Activated naive CD4-positive, alpha-beta T cell (primary cell): ENCODE measurements at places on chromosomes 1 and 21.
A peak's percentile ranks its signal among the peaks of the same experiment; 100 is the strongest.

GRCh38 chr21:35423709-35424108 lies 374.6 kb upstream of the RUNX1 start:
- DNase-seq, result no peak

DNA sequence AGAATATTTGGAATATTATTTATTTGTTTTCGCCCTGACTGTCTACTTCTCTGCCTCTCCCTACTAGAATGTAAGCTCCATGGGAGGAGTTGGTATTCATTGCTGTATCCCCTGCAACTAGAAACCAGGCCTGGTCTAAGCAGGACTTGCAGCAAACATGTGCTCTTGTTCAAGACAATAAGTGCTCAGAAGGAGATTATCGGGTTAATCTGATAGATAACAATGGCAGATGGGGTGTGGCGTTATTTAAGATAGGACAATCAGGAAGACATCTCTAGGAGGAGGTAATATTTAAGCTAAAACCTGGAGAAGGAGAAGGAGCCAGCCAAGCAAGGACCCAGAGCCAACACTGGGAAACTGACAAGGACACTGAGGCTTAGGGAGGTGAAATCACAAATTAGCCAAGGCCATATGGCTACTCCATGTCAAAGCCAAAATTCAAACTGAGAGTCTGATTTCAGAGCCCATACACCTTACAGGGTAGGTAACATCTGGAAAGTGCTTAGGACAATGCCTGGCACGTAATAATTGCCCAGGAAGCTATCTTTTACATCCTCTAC lies 41.5 kb downstream of the STYXL2 start:
- DNase-seq, result no peak

DNA sequence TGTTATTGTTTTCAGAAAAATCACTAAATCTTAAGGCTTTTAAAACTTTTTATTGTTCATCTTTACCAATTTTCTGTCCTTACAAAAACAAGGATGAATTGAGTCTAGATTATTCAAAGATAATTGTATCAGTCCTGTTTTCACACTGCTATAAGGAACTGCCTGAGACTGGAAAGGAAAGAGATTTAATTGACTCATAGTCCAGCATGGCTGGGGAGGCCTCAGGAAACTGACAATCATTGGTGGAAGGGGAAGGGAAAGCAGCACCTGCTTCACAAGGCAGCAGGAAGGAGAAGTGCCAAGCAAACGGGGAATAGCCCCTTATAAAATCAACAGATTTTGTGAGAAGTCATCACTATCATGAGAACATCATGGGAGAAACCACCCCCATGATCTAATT lies 455.6 kb upstream of the ZP4 start:
- no peak for DNase-seq

DNA sequence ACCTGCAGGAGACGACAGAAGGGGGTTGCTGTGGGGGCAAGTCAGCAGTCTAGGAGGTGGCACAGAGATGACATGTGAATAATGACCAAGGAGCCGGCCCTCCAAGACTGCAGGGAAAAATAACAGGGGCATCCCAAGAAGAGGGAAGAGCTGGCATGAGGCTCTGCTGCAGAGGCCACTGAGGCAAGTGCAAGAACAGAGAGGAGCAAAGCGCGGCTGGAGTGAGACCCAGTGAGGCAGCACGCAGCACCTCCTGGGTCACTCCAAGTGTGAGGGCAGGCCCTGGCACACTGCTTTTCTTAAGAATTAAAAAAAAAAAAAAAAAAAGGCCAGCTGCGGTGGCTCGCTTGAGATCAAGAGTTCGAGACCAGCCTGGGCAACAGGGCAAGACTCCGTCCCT lies 80.1 kb downstream of the SLC66A1 start:
- no peak for DNase-seq

DNA sequence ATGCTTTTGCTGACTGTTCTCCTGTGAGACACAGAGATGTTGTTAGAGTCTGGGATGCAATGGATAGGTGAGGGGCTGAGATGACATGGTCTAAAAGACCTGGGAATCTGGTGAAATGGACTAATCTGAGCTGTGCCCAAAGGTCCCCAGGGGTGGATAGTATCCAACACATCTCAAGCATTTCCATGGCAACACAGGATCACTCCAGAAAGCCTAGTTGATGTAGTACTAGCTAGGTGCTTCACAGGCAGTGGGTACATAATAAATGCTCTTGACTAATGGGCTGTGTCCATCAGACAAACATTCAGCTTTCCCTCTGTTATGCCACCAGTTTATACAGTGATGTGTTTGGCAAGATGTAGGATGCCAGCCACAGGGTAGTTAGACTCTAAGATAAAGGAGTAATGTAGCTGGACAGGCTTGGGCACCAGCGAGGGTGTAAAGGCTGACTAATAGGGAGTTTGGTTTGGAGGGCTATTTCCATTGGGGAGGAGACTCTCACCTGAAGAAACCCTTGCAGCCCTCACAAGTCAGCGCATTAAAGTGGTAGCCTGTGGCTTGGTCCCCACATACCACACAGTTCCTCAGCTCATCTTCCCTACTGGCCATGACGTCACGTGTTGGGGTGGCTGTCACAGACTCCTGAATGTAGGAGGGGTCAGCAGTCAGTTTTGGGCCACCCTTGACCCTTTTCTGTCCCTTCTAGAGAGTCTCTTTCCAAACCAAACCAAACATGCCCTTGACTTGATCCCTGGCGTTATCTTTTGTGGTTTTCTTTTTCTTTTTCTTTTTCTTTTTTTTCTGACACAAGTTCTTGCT lies 1.8 kb downstream of the NR1I3 start:
- DNase-seq, result no peak

DNA sequence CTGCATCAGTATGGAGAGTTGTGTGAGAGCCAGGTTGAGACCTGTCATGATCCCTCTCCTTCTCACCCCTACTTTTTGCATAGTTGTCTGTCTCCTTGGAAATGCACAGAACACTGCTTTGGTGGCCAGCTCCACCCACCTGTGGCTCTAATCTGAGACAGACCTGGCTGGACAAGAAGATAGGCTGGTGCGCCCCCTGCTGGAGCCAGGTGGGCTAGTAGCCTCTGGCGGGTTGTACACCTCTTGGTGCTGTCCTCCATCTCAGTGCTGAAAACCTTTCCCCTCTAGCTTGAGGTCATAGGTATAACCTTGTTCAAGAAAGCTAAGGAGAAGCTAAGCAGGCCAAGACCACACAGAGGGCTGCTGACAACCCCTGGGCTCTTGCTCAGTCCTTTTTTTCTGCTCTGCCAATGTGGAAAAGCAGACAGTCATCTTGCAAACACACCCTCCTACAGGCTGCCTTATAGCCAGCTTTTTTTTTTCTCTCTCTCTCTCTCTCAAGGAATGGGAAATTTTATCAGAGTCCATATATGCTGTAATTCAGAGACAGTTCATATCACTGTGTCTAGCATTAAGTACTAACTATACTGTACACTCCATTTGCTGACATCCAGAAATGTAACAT lies 58.8 kb upstream of the SPATA6 start:
- no peak for DNase-seq

GRCh38 chr1:201153474-201154388 lies 543 bp downstream of the TMEM9 start:
- no peak for DNase-seq

GRCh38 chr1:178101654-178102053 lies 7.8 kb downstream of the RASAL2 start:
- no peak for DNase-seq

- no peak for DNase-seq
These were observed 228.4 kb upstream of the NRIP1 start for GRCh38 chr21:15293240-15293639.

DNA sequence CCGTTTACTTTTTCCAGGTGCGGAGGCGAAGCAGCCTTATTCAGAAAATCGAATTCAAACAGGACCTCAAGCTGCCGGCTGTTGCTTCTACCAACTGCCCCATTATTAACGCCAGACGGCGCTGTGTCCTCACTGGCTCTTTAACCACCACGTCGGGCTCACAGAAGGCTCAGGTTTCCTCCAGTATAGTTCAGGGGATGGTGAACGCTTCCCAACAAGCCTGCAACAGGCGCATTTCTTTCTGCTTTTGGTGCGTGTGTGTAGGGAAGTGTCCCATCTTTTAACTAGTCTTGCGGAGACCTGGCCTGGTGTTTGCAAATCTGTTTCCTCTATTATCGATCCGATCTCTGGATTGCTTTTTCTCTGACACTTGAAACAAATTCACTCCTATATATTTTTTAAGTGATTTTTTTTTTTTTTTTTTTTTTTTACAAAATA lies 791 bp upstream of the STUM start:
- peak; percentile 18 for DNase-seq

DNA sequence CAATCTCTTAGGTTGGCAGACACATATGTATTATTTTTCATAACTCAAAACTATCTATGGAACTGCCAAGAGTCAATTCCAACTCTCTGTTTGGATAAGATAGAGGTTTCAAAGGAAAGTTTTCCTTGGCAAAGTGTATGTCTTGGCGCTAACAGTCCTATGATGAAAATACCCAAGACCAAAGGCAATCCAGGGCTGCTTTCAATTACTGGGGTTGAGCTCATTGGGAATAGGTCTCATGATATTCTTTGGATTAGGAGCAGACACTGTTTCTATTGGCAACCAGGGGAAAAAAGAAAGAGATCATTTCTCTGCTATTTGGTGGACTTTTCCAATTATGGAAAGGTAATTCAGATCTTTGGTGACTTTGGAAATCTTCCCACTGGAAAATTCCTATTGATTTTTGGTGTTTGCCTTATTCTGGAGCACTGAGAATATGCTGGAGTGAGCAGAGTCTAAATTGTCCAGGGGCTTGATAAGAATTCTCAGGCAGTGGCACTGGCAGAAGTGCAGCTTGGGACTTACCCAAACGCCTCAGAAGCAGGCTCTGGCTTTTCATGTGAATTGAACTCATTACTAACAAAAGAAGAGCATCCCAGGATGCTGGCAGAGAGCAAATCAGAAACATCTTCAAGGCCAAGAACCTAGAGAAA lies 20.4 kb upstream of the PLXNA2 start:
- DNase-seq, result no peak
